Mammary epithelial cell (primary cell): ENCODE measurements at places on chromosomes 4 and X. TPM values are rescaled to one million over a fixed set of nuclear protein-coding genes. Genes with fewer than 3 reads are reported as not detected.

GRCh38 chr4:1234811-1235292 is 14.1 kb downstream of the CTBP1 start:
- DNase-seq, result no peak

DNA sequence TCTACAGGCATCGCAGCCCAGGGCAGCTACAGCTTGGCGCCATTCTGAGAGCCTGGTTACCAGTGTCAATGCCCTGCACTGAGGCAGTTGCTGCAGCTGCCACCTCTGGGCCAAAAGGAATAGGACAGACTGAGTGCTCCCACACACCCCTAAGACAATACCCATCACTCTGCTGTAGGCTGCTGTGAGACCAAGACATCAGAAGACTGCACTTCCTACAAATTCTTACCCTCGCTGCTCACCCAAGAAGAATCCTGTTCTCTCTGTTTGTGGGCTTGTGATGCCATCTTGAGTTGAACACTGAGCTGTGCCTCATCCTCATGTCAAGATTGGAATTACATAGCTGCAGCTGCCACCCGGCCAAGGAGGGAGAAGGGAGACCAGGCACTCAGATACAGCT is 1847.0 kb upstream of the PCDH10 start:
- no peak for DNase-seq

- DNase-seq, result no peak
These were observed 89.6 kb downstream of the ANTXR2 start for GRCh38 chr4:79983431-79983830.

DNA sequence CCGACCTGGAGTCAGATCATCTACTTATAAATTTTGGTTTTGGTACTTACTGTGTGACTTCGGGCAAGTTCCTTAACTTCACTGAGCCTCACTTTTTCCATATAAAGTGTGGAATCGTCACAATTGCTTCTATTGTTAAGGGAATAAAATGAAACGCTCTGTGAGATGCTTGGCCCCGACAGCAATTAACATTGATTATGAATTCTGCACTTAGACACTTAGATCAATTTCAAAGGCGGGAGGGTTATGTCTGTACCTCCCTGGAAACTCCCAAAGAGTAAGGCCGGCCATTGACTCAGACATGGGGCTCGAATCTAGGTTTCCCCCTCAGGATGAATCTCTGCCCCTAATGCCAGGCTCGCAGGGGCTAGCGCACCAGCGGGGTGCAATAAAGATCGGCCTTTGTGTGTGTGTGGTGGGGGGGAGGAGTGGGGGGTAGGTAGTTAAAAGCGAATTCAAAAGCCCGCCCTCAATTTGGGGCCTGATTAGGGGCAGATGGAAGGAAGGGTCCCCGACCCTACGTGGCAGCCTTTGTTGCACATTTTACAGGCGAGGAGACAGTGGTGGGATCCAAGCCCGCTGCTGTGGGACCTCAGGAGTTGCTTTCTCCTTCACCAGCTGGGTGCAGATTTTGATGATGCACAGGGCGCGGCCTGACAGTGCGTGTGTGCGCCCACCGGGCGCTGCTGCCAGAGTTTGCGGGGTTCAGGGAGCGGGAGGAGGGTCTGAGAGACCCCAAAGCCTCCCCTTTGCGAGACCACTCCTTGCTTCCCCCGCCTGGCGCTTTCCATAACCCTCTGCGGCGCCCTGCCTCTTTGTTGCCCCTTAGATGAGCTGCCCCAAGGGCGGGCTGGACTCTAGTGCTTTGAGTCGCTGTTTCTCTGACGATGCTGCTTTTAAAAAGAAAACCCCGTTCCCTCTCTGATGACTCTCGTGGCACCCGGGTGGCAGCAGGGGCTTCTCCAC is 9.6 kb downstream of the MSX1 start:
- no peak for DNase-seq

SPRY1 gene
- total RNA-seq, result 4.8 and 6.6 TPM in 2 replicates

TMEM154 gene
- total RNA-seq, result 107 and 119 TPM in 2 replicates

PLAC1 gene
- total RNA-seq, result 0.50 TPM
